ENCODE measurements at places on chromosomes 11 and 22.
A peak's percentile ranks its signal among the peaks of the same experiment; 100 is the strongest.

GRCh38 chr22:42639541-42640241 is 710 bp downstream of the ATP5MGL start:
- no peak for DNase-seq

DNA sequence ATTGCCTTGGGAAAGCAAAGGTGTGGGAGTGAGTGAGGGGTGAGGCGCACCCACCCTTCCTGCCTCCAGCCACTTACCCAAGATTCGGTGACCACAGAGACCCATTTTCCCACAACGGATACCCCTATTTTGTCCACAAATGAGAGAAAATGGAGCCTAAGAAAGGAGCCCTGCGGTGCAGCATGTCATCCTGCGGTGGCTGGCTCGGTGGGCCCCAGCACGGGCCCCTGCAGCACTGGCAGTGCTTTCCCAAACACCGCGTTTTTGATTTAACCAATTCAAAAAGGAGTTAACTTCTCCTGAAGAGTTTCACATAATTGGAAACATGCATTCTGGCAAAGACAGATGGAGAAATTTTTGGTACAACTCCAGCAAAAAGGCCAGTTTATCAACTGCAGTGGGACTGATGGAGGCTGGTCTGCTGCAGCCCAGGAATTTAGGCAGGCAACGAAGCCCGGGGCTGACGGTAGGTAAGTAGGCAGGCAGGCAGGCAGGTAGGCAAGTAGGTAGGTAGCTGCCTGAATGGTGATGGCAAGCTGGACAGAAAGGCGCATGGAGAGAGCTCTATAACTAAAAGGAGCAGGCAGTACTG is 84.2 kb downstream of the FDX1 start:
- DNase-seq: no peak

- DNase-seq: no peak
Observed at GRCh38 chr11:76120513-76121101, 85.7 kb downstream of the WNT11 start.

- DNase-seq: no peak
Observed at GRCh38 chr11:34940026-34940677, 23.7 kb downstream of the PDHX start.

GRCh38 chr11:116857936-116858335 is 20.5 kb upstream of the APOA1 start:
- no peak for DNase-seq

GRCh38 chr11:115256397-115257197 is 247.6 kb downstream of the CADM1 start:
- DNase-seq: peak; percentile 53

- DNase-seq: no peak
Observed at GRCh38 chr11:59283825-59284772, 71.4 kb upstream of the MPEG1 start.

GRCh38 chr22:41398921-41399320 is 17.2 kb downstream of the TEF start:
- DNase-seq: no peak

All from NK-92 treated with Interleukin-12 subunit alpha and Interleukin-12 subunit beta, amount 100 ng/mL, for 24 hours (cell line).